Gastroesophageal sphincter (tissue), 4 donors: ENCODE measurements at places on chromosomes 16 and 17.

- no peaks in the 10 kb centered on the region for H3K27me3 ChIP-seq
- no peak overlapping the region for H3K27ac ChIP-seq
- no peaks in the 10 kb centered on the region for H3K36me3 ChIP-seq
- H3K4me1 ChIP-seq, result no peaks in the 10 kb centered on the region
- H3K4me3 ChIP-seq, result no peak overlapping the region
Observed at GRCh38 chr17:27870345-27870744, 22.8 kb downstream of the LYRM9 start.

- no peak overlapping the region for H3K27ac ChIP-seq
- ATAC-seq, result no peak
- H3K36me3 ChIP-seq, result no peaks in the 10 kb centered on the region
- no peak overlapping the region for H3K4me3 ChIP-seq
- H3K27me3 ChIP-seq, result peaks cover 57% of the 10 kb centered on the region
- no peaks in the 10 kb centered on the region for H3K4me1 ChIP-seq
Observed at GRCh38 chr17:48770954-48771353, 42.4 kb upstream of the HOXB13 start.

- H3K4me1 ChIP-seq, result no peaks in the 10 kb centered on the region
- no peak overlapping the region for H3K4me3 ChIP-seq
- no peak overlapping the region for H3K27ac ChIP-seq
- H3K36me3 ChIP-seq, result no peaks in the 10 kb centered on the region
- no peaks in the 10 kb centered on the region for H3K27me3 ChIP-seq
Observed at GRCh38 chr17:80769936-80770625, 221.6 kb upstream of the CHMP6 start.

- no peak overlapping the region for H3K27ac ChIP-seq
- peaks cover 31% of the 10 kb centered on the region for H3K27me3 ChIP-seq
Observed at GRCh38 chr16:79320956-79321355, 279.6 kb downstream of the MAF start.

- peak overlapping the region; percentile 67 for H3K4me3 ChIP-seq
- peaks cover 28% of the 10 kb centered on the region for H3K36me3 ChIP-seq
- H3K27me3 ChIP-seq, result peaks cover 14% of the 10 kb centered on the region
Observed at GRCh38 chr17:39981207-39981741, 667 bp downstream of the PSMD3 start.

- no peaks in the 10 kb centered on the region for H3K4me1 ChIP-seq
- H3K27ac ChIP-seq, result no peak overlapping the region
- ATAC-seq, result no peak
- no peak overlapping the region for H3K4me3 ChIP-seq
Observed at GRCh38 chr17:67095803-67096202, 51.4 kb downstream of the CACNG1 start.

DNA sequence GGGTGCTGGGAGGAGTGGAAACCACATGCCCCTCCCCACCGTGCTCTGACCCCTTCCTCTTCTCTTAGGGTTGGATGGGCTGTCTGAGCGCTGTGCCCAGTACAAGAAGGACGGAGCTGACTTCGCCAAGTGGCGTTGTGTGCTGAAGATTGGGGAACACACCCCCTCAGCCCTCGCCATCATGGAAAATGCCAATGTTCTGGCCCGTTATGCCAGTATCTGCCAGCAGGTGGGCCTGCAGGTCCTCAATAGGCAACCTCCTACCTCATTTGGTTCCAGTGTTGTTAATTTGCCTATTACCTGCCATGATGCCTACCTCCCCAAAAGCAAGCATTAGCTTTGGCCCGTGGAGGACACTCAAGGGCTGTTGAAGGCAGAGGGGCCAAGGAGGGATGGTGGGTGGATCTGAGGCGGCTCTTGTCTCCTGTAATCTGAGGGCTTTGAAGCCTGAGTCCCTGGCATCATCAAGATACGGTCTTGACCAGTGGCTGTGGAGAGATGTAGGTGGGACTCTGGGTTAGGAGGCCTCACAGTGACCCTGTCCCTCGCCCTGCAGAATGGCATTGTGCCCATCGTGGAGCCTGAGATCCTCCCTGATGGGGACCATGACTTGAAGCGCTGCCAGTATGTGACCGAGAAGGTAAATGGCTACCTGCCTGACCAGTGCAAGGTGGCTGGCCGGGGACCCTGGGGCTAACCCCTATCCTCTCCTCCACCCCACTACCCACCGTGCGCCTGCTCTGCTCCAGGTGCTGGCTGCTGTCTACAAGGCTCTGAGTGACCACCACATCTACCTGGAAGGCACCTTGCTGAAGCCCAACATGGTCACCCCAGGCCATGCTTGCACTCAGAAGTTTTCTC, 3.4 kb downstream of the ALDOA start:
- peak overlapping the region; percentile 96 for H3K4me3 ChIP-seq
- no peak for ATAC-seq
- no peaks in the 10 kb centered on the region for H3K27me3 ChIP-seq
